ENCODE measurements at places on chromosomes 6 and 20.
A peak's percentile ranks its signal among the peaks of the same experiment; 100 is the strongest.

DNA sequence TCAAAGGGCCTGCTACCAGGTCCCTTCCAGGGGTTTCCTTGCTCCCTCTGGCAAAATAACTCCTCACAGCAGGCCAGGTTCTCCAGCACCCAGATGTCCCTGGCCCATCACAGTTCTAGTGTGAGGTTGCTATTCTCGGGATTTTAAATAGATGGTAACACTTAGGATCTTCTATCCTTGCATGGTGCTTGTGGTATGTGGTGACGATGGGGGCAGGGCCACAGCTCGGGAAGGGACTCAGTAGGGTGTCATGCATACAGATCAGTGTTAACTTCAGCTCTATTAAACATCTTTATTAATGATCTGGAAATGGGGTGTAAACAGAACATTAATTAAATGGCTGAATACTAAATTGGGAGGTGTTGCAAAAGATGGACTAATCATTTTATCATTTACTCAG lies 323.8 kb downstream of the QKI start:
- no peak for DNase-seq

GRCh38 chr20:7147220-7147601 lies 379.7 kb downstream of the BMP2 start:
- DNase-seq = no peak

GRCh38 chr20:38414769-38415450 lies 20.2 kb downstream of the SNHG17 start:
- no peak for DNase-seq

DNA sequence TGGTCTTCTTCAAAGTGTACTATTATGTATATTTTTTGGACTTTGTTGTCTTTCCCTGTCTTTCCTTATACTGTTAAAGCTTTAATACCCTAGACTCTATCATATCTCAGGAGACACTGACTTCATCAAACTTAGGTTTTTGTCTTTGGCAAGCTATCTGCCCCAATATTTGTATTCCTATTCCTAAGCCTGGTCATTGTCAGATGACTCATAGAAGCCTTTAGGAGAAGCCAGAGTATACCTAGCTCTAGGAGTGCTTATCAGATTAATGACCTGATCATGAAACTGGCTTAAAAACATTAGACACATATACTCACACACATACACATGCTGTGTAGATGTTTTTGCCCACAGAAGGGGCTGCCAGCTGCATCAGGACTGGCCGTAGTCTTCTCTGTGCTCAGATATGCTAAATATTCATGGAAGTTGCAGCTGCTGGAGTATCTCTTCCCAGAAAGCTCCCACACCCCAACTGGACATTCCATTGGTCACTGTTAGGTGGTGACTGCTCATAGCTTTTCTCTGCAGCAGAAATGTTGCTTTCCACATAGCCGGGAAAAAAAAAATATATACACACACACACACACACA lies 102.0 kb downstream of the ANKS1A start:
- no peak for DNase-seq

DNA sequence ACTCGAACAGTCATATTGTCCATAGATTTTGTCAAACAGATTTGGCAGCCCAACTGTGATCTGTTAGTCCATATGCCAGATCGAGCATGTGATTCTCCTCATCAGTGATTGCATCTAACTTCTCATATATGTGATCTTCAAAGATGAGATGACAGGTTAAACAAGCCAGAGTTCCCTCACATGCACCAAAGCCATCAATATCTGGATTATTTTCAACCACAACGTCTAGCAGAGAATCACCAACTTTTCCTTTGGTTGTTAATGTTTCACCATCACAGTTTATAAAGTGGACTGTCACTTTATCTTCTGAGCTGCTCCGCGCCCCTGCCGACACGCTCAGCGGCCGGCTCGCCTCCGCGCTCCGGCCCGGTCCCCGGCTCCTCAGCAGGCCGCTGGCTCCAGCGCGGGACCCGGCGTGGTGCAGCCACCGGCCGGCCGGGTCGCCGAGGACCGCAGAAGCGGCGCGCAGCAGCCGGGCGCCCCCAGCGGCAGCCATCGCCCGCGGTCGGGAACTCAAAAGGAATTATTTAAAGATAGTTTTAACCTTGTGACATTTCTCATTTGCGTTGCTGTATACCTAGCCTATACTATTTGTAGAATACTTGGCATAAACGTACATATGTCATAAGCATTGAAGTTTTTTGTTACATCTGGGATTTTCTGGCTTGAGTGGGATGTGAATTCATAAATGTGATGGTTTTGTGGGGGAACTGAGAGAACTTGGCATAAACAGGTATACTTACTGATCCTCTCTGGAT lies 40.1 kb upstream of the DYNLRB1 start:
- peak; percentile 20 for DNase-seq

GRCh38 chr6:44071670-44072451 lies 55.4 kb downstream of the MRPL14 start:
- DNase-seq = no peak

- DNase-seq = no peak
Measured at GRCh38 chr6:57262901-57263694, 41.0 kb upstream of the RAB23 start.

DNA sequence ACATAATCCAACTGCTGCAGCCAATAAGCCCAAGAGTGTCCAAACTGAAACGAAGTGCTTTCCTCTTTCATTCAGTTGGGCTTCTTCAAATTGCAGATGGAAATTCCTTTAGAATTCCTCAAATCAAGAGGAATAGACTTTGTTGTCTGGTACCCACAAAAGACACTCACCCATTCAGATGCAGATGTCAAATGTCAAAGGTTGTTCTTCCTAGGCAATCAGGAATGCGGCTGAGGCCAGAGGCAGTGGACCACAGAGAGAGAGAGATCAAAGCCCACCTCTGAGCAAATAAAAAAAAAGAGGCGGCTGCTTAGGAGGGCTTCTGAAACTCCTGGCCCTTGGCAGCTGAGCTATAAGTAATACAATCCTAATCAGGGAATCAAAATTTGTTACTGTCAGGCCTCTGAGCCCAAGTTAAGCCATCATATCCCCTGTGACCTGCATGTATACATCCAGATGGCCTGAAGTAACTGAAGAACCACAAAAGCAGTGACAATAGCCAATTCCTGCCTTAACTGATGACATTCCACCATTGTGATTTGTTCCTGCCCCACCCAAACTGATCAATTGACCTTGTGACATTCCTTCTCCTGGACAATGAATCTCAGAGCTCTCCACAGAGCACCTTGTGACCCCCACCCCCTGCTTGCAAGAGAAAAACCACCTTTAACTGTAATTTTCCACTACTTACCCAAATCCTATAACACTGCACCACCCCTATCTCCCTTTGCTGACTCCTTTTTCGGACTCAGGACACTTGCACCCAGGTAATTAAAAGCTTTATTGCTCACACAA lies 303.0 kb upstream of the GJE1 start:
- DNase-seq = no peak

- no peak for DNase-seq
Measured at GRCh38 chr20:39654171-39654570, 692.0 kb downstream of the DHX35 start.

DNA sequence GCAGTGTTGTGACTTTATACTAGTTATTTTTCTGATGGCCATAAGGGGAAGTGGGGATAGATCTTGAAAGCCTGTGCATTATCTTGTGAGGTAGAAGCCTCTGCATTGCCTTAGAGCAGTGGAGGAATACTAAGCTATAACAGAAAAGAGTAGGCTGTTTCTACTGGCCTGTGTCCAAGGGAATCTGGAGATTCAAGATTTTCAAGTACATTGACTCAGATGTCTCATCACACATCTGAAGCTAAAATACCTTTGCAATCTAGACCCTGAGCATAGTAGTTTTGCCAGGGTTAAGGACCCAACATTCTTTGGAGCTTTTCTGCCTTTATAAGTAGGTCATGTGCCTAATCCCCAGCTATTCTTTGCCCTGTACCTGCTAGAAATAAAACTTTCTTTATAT lies 272.3 kb downstream of the TENT5A start:
- no peak for DNase-seq

DNA sequence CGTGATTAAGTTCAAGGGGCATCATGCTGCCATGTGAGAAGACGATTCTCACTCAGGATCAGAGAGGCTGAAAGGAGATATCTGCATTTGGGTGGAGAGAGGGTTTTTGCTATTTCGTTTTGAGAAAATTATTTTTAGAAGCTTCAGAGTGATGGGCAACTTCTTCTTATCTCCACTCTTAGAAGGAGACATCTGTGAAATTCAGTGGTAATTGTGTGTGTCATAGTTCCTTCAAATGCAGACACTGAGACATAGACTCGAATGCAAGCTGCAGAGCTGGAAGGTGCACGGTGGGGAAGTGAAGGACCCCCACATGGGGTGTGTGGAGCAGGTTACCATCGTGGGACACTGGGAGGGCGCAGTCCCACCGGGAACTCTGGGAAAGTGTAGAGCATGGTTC lies 116.8 kb downstream of the PRND start:
- no peak for DNase-seq

DNA sequence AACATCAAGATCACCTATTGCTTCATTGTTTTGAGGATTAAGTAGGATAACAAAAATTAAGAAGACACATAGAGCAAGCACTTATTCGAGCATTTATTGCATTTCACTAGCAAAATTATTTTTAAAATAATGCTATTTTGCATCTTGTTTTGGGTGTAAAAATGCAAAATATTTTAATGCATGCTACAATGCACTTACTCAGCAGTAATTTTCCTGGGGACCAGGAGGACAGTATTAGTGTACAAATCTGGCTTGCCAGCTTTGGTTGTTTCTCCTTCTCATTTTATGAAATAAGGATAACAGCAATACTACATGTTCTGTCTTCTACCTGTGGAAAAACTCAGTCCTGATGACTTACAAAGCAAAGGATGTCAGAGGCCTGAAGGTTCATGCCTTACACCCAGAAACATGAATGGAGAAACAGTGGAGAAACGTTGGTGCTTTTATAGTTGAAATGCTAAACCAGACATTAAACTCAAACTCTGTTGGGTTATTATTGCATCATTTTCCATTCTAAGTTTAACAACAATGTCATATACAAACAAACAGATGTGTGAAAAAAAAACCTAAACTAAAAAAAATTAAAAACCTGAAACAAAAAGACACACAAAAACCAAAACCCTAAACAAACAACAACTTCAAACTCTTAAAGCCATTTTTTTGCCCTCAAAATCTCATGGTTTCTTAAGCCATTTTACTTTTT lies 50.2 kb upstream of the ATXN1 start:
- no peak for DNase-seq

DNA sequence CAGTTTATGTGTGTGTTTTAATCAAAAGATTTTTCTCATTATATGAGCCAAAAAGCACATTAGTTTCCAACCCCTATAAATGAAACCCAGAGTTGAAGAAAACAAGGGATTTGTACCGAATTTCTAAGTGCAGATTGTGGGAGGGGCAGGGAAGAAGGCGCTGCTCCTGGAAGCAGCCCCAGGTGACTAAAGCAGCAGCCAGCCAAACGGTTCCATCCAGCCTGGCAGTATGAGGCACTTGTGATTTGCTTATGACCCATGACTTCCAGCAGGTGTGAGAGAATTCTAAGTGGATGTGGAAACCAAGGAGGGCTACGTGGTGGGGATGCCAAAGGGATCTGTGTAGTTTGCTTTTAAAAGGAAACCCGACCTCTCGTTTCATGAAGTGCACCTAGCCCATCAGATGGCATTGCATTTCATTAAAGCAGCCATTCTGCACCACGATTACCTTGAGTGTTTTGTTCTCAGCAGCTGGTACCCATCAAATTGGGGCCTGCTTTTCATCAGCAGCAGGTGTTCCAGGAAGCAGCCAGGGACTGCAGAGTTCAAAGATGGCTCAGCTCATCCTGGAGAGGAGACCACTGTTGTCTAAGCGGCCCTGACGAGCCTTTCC lies 79.1 kb downstream of the DTD1 start:
- no peak for DNase-seq

DNA sequence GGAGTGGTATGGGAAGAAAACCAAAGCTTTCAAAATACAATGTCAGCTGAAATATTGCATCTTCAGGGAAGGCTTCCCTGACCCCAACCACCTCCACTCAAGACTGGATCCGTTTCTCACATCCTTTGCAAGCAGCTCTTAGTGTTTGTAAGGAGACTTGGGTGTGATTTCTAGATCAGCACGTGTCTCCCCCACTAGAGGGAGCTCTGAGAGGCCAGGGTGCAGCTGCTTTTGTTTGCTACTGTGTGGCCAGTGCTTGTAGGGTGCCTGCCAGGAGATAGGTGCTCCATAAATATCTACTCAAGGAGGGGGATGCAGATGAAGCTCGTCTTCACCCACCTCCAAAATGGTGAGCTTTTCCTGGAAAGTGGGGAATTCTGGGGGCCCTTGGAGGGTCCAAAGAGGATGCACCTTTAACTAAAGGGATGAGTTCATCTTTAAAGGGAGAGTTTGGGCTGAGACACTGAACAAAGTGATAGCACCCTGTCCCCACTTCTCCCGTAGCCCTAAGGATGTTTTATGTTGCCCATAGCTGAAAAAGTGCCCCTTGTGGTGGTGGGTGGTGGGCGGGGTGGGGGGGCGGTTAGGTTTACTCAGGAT lies 52.6 kb upstream of the MAFB start:
- peak; percentile 13 for DNase-seq

DNA sequence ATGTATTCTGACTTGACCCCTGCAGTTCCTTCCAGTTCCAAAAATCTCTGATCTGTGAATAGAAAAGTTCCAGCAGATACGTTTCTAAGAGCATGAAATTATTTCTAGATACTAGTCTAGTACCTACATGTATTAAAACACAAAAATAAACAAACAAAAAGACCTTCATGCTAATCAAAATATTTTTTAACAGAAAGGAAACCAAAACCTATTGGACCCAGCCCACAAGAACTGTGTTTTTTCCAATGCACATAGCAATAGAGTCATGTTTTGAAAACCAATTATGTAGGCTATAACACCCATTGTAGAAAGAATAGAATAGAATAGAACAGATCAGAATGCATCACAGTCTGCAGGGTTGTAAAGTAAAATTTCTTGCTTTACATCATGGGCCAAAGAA lies 158.6 kb upstream of the TNFAIP3 start:
- no peak for DNase-seq

All from prostate gland (tissue), 2 donors.